Activated CD4-positive, alpha-beta memory T cell treated with anti-CD3 and anti-CD28 coated beads for 36 hours (primary cell): ENCODE measurements at places on chromosomes 4 and X.

GRCh38 chr4:168437192-168437943 is 42.9 kb downstream of the DDX60L start:
- no peak overlapping the region for H3K4me3 ChIP-seq
- peaks cover 8% of the 10 kb centered on the region for H3K4me1 ChIP-seq
- DNase-seq, result peak; percentile 16

DNA sequence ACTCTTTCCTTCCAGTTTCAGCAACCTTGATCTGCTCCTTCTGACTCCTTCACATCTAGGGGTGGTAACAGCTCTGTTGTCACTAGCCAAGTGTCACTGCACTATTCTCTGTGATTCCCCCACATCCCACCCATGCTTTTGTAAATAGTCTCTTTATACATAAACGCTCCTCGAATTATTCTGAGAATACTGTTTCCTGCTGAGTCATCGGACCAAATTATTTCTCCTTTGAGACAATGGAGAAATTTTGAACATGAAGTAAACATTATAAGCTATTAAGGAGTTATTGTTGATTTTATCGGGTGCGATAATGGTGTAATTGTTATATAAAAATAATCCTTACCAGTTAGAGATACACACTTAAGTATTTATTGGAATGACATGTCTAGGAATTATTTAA is 245.1 kb upstream of the RPS6KA3 start:
- H3K4me3 ChIP-seq, result no peak overlapping the region
- DNase-seq, result no peak
- no peaks in the 10 kb centered on the region for H3K36me3 ChIP-seq
- peaks cover 14% of the 10 kb centered on the region for H3K27me3 ChIP-seq
- H3K4me1 ChIP-seq, result peaks cover 31% of the 10 kb centered on the region
- no peak overlapping the region for H3K27ac ChIP-seq

GRCh38 chr4:134326866-134327265 is 125.3 kb upstream of the PABPC4L start:
- no peaks in the 10 kb centered on the region for H3K27me3 ChIP-seq
- no peaks in the 10 kb centered on the region for H3K4me1 ChIP-seq
- H3K36me3 ChIP-seq, result no peaks in the 10 kb centered on the region
- no peak overlapping the region for H3K27ac ChIP-seq

- H3K27me3 ChIP-seq, result no peaks in the 10 kb centered on the region
- H3K36me3 ChIP-seq, result no peaks in the 10 kb centered on the region
- no peaks in the 10 kb centered on the region for H3K4me1 ChIP-seq
- H3K27ac ChIP-seq, result no peak overlapping the region
- no peak for DNase-seq
- H3K4me3 ChIP-seq, result no peak overlapping the region
These were observed 992.7 kb upstream of the HS3ST1 start for GRCh38 chr4:12421364-12421763.

GRCh38 chr4:74449571-74450297 is 4.8 kb downstream of the AREG start:
- H3K4me3 ChIP-seq, result no peak overlapping the region
- peaks cover 4% of the 10 kb centered on the region for H3K36me3 ChIP-seq
- H3K27ac ChIP-seq, result no peak overlapping the region
- peaks cover 9% of the 10 kb centered on the region for H3K4me1 ChIP-seq

DNA sequence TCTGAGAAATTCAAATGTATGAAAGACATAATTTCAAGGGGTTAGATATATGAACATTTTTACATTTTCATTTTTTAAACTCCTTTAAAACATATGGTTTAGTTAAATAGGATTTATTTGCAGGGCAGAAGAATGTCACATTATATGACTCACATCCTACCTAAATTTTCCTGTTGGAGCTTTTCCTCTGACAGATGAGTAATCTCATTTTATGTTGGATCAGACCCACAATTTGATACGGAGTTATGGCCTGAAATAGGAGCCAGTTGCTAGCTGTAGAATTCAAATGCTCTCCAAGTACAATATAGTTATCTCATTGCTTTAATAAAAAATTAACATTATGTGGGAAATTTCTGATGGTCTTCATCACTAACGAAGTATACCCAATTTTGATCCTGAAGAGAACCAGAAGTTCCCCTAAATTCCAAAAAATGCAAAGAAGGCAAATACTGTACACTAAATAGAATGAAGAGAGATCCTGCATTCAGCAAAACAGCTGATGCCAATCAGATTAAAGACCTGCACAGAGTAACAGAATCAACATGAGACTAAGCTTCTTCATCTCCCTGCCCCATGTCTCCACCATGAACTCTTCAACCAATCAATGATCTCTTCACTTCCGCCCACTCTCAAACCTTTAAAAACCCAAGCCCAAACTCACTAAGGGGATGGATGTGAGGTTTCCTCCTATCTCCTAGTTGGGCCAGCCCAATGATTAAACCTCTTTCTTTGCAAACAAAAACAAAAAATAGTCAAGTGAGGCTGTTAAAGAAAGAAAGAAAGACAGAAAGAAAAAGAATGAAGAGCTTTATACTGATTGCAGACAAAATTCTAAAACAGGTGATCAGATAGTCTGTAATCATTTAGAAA is 10.9 kb upstream of the EXOSC9 start:
- H3K27me3 ChIP-seq, result peaks cover 27% of the 10 kb centered on the region
- no peak overlapping the region for H3K27ac ChIP-seq
- no peak overlapping the region for H3K4me3 ChIP-seq
- no peaks in the 10 kb centered on the region for H3K36me3 ChIP-seq
- DNase-seq, result no peak
- H3K4me1 ChIP-seq, result peaks cover 11% of the 10 kb centered on the region

DNA sequence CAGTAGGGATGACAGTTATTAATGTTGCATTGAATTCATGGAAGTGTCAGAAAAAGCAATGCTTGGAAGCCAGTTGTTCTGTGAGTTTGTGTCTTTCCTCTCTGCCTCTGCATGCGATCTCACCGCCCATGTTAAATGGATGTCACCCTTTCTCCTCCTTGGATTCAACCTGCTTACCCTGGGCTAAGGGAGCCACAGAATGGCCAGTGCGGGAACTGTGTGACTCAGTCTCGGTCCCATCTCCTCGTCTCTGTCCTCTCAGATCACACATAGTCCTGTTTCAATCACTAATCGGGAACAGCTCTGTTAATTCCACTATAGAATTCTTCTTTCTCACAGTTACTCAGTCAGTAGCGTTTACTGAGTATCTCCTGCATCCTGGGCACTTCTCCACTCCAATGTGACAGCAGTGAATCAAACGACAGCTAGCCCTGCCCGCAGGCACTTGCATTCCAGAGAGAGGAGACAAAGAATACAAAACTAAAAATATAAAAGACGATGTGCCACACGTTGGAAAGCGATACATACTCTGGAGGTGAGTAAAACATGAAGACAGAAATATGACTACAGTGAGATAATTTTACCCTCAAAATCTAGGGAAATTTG is 53.6 kb upstream of the TLR3 start:
- no peaks in the 10 kb centered on the region for H3K36me3 ChIP-seq
- H3K4me3 ChIP-seq, result no peak overlapping the region
- no peaks in the 10 kb centered on the region for H3K4me1 ChIP-seq
- DNase-seq, result no peak
- H3K27ac ChIP-seq, result no peak overlapping the region

- no peak overlapping the region for H3K4me3 ChIP-seq
- peaks cover 17% of the 10 kb centered on the region for H3K27me3 ChIP-seq
- H3K36me3 ChIP-seq, result no peaks in the 10 kb centered on the region
These were observed 99.5 kb downstream of the SORBS2 start for GRCh38 chr4:185712350-185713024.

DNA sequence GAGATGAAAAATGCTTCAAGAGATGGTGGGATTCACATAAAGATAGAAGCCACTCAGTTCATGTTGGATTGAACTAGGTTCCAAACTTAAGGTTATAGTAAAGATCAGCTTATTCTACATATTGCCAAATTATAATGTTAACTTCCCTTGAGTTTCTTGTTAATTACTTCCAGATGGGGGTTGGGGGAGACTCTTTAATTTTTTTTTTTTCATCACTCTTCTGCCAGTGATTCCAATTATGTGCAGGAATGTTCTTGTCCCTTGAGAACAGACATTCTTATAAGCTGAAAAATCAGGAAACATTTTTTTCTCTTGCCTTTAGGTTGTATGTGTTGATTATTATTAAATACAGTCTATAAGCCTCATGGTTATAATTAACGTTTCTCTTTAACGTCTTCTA is 30.0 kb downstream of the MND1 start:
- peaks cover 11% of the 10 kb centered on the region for H3K4me1 ChIP-seq
- H3K4me3 ChIP-seq, result no peak overlapping the region
- no peak for DNase-seq
- H3K27me3 ChIP-seq, result no peaks in the 10 kb centered on the region
- H3K36me3 ChIP-seq, result peaks cover 30% of the 10 kb centered on the region
- H3K27ac ChIP-seq, result no peak overlapping the region

- no peak for DNase-seq
- H3K4me3 ChIP-seq, result peak overlapping the region; percentile 93
- no peak overlapping the region for H3K27ac ChIP-seq
- peaks cover 67% of the 10 kb centered on the region for H3K4me1 ChIP-seq
- no peaks in the 10 kb centered on the region for H3K27me3 ChIP-seq
- peaks cover 6% of the 10 kb centered on the region for H3K36me3 ChIP-seq
These were observed 2.3 kb downstream of the FBXL5 start for GRCh38 chr4:15652841-15653240.

GRCh38 chrX:134240209-134240608 is 3.2 kb downstream of the CCDC160 start:
- DNase-seq, result no peak
- no peak overlapping the region for H3K27ac ChIP-seq
- H3K4me3 ChIP-seq, result no peak overlapping the region
- H3K36me3 ChIP-seq, result no peaks in the 10 kb centered on the region
- H3K27me3 ChIP-seq, result peaks cover 7% of the 10 kb centered on the region

DNA sequence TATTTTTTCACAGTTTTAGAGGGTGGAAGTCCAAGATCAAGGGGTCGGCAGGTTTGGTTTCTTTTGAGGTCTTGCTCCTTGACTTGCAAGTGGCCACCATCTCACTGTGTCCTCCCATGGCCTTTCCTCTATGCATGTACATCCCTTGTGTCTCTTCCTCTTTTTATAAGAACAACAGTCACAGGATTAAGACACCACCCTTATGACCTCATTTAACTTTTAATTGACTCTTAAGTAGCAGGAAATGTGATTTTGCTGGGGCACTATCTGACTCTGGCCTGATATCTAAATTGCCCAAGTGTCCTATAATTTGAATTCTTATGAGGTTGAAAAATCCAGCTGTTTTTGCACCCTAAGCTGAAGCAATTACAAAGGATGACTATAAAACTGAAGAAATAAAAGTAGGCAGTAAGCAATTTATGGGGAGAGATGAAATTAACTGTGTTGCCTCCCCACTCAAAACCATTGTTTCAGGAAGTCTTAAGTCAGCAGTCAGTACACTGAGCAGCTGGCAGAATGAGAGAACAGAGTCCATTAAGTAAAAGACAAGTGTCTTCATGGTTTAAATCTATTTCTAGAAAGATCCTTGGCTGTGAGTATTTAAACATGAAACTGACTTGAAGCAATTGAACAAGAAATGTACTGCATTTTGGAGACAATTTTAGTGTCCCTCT is 601.3 kb downstream of the SPRY1 start:
- H3K27ac ChIP-seq, result no peak overlapping the region
- H3K27me3 ChIP-seq, result no peaks in the 10 kb centered on the region
- no peaks in the 10 kb centered on the region for H3K36me3 ChIP-seq
- H3K4me3 ChIP-seq, result no peak overlapping the region
- H3K4me1 ChIP-seq, result no peaks in the 10 kb centered on the region

GRCh38 chrX:12997906-12998687 is 23.2 kb downstream of the TMSB4X start:
- no peaks in the 10 kb centered on the region for H3K27me3 ChIP-seq
- H3K36me3 ChIP-seq, result no peaks in the 10 kb centered on the region
- peak overlapping the region; percentile 51 for H3K4me3 ChIP-seq
- peak overlapping the region; percentile 95 for H3K27ac ChIP-seq

DNA sequence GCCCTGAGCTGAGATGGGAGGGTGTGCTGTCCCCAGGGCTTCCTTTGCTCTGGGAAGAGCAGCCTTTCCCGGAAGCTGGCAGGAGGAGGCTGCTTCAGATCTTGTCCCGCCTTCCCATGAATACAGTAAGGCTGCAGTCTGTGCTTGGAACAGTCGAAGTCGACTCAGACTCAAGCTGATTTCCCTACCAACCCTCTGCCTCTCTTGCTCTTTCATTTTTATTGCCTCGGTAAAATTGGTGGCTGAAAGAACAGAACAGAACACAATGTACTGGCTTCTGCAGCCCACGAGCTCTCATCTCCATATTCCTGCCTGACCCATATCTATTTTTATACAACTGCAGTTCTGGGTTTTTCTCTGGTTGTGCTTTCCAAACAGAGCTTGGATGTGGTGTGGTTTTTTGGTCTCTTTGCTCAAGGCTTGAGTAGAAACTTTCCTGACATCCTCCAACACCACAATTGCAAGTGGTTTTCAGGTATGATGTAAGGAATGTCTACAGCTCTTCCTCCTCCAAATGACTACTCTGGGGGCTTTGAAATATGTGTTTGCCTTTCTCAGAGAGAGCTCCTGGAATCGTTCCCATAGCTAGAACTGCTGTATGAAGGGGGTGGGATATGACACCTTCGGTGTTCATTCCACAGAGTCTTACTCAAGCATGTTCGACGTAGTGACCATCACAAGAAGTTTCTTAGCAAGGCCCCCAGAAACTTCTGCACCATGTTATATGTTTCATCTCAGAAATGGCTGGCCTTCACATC is 61.3 kb downstream of the ENPP6 start:
- H3K36me3 ChIP-seq, result no peaks in the 10 kb centered on the region
- H3K27me3 ChIP-seq, result peaks cover 19% of the 10 kb centered on the region
- no peak overlapping the region for H3K4me3 ChIP-seq
- H3K27ac ChIP-seq, result no peak overlapping the region

DNA sequence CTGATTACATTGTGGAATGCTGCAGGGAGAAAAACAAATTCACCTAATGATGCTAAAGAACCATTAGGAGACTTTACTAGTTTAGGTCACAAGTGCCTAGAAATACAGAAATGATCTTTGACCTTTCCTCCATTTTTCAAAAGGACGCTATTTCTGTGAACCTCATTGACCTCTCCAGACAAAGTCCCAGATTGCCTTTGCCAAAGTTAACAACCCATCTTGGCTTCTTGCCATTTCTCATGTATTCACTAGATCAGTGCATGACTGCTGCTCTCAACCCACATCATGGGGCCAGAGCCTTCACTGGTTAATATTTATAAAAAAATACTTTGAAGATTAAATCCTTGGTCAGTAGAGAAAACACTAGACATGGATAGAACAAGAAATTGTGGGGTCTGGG is 19.9 kb upstream of the AR start:
- H3K27me3 ChIP-seq, result no peaks in the 10 kb centered on the region
- H3K4me1 ChIP-seq, result no peaks in the 10 kb centered on the region
- H3K36me3 ChIP-seq, result no peaks in the 10 kb centered on the region
- no peak for DNase-seq
- no peak overlapping the region for H3K4me3 ChIP-seq
- H3K27ac ChIP-seq, result no peak overlapping the region

- DNase-seq, result no peak
- peaks cover 7% of the 10 kb centered on the region for H3K27me3 ChIP-seq
- H3K36me3 ChIP-seq, result no peaks in the 10 kb centered on the region
- H3K4me3 ChIP-seq, result no peak overlapping the region
- H3K4me1 ChIP-seq, result no peaks in the 10 kb centered on the region
These were observed 11.9 kb downstream of the SH3D19 start for GRCh38 chr4:151313306-151314009.

- DNase-seq, result no peak
- H3K4me1 ChIP-seq, result no peaks in the 10 kb centered on the region
- peaks cover 3% of the 10 kb centered on the region for H3K36me3 ChIP-seq
These were observed 77.6 kb downstream of the RASL11B start for GRCh38 chr4:52939739-52940138.

GRCh38 chrX:98956014-98956413 is 1454.1 kb downstream of the PCDH19 start:
- no peak for DNase-seq
- H3K4me3 ChIP-seq, result no peak overlapping the region
- H3K4me1 ChIP-seq, result no peaks in the 10 kb centered on the region
- H3K27ac ChIP-seq, result no peak overlapping the region
